Activated CD4-positive, alpha-beta T cell treated with anti-CD3 and anti-CD28 coated beads for 36 hours (primary cell): ENCODE measurements at places on chromosomes 5 and 9. TPM values are rescaled to one million over a fixed set of nuclear protein-coding genes. Genes with fewer than 3 reads are reported as not detected.

Gene ADCY2
- not detected for total RNA-seq

DNA sequence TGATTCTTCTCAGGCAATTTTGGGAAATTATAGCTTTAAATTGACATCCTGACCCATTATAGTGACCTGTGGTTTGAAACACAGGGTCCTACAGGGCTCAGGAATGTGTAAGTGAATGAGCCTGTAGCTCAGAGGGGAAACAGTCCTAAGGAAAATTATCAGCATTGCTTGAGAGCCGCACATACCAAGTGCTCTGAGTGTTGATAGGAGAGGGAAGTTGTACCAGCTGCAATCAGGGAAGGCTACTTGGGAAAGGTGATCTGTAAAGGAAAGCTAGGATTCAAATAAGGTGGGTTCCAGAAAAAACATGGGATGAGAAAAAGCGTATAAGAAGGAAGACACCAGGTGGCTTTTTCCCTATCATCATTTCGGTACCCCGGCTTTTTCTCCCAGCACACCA is 4.4 kb upstream of the SLC25A51 start:
- H3K27me3 ChIP-seq = no peaks in the 10 kb centered on the region
- no peak overlapping the region for H3K4me3 ChIP-seq

Gene DIRAS2
- not detected for total RNA-seq

DNA sequence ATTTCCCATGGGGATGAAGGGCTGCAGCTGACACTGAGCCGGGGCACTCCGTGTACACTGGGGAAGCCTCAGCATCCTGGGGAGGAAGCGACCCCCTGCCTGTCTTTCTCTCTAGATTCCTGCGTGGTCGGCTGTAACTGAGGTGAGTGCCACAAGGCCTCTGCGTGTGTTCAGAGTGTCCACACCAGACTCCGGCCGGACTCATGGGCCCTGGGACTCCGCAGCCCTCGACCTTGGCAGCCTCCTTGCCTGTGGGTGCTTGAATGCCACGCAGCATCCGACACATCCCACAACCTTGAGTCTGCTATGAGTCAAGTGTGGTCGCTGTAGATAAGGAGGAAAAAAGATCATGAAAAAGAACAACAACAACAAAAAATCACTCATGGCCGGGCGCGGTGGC is 23.4 kb downstream of the PAEP start:
- no peak overlapping the region for H3K4me3 ChIP-seq
- DNase-seq = no peak
- peaks cover 5% of the 10 kb centered on the region for H3K27me3 ChIP-seq
- H3K4me1 ChIP-seq = no peaks in the 10 kb centered on the region
- H3K36me3 ChIP-seq = no peaks in the 10 kb centered on the region
